Right forelimb (tissue), 1 donor: ENCODE measurements at places on chromosomes 2 and 18.

DNA sequence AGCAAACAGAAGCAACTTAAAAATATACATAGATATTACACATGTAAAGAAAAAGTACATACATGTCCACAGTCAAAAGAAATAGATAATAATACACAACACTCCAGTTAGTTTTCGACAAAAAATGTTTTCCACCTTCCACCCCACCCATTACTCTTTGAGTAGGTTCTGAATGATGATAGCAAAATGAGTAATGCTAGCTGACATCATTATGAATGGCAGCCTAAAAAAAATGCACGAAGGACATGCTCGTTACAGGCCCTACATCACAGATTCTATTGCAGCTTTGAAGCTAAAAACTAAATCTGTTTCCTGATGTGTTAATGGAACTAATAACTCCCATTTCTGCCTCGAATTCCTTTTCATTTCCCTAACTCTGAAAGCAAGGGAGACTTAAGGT is 578.7 kb upstream of the NETO1 start:
- DNase-seq: no peak

- DNase-seq: no peak
These were observed 76.5 kb downstream of the STRN start for GRCh38 chr2:36889795-36890194.

DNA sequence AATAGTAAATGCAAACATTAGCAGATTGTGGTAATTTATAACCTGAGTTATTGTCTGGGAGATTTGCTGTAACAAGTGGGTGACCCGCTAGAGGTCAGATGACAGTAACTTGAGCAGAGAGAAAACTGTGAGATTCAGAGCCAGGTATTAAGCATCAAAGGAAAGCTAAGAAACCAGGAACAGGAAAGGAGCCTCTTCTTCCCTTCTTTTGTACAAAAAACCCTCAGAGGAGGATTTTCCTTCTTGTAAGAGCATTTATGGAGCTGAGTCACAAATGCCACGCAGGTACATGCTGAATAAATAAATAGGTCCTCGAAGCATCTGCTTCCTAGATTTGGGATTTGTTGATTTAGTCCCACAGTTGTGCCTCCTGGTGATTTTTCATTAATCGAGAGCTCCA is 146.5 kb downstream of the SH3BP4 start:
- DNase-seq: no peak

DNA sequence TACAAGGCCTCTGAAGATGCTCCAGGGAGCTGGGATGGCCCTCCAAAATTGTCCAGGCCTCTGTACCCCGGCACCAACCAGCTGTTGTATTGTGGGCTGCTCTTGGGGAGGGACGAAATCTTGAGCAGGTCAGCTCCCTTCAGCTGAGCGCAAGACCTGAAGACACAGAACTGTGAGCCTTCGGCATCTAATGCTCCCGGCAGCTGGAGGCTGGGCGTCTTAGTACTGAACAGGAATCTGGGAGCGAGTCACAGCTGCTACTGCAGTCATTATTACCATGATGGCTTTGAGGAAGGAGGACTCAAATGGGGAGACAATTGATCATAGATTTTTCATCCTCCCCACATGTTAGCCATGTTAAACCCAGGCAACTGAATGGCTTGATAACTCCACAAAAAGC is 83.0 kb upstream of the LTBP1 start:
- no peak for DNase-seq

GRCh38 chr2:61436092-61436491 is 34.8 kb downstream of the USP34 start:
- DNase-seq: no peak

DNA sequence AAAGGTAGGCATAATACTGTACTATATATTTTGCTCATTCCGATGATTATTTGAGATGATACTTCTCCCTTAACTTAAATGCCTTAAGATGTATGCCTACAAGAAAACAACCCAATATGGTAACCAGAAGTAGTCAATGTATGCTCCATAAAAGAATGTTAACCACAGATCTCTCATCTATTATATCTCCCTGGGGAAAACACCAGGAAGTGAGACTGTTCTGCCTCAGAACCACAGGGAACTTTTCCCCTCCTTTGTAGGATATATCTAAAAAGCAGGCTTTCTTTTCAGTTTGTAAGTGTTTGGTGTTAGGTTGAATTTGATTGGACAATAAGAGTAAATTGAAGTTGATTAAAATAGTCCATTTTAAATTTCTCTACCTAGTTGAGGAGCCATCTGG is 1160.5 kb upstream of the NXPH2 start:
- DNase-seq: no peak

DNA sequence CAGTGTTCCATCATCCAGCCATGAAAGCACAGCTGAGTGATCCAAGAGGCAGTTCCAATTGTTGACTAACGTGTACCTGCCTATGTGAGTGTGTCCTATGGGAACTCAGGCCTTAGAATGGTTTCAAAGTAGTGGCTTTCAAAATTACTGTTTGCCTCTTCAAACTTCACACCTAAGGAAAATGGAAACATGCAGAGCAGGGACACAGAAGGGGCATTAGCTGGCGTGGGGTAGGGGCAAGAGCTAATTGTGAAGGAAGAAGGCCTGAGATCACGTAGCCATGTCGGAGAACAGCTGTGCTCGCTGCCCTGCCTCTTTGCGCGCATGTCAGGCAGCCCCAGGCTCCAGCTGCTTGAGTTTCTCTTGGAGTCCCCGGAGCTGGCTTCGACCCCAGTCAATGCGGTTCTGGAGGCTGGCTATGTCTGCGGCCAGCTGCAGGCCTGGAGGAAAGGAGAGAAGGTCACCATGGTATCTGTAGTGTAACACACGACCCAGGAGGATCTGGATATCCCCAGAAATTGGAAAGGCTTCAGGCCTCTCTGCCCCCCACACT is 3.8 kb upstream of the IMP4 start:
- DNase-seq: no peak

DNA sequence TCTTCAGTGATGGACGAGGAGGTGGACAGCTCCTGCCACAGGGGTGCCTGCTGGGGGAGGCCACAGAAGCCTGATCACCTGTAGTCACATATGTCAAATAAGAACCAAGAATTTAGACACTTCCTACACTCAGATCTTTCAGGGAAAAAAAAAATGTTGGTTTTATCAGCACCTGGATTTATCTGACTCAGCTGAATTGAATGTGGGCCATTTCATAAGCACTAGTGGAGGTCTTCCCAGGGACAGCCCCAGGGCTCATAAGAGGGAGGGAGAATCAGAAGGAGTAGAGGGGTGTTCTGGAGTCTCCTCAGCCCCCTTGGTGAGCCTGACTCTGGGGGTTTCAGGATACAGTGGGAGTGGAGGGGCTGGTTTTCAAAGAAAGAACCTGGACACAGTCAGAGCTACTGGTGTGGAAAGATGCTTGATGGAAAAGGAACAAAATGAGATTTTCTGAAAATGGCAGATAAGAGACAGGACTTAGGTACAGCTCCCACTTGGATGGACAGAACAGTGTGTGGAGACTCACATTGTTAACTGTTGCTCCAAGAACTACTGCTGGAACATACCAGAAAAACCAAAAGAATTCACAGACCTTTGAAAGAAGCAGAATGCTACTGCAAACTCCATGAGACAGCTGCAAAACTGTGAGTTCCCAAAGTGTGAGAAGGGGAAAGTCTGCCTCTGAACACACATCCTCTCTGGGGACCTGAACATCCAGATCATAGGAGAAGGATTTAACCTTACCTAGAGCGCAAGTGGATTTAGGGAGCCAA is 45.4 kb downstream of the LCT start:
- no peak for DNase-seq

GRCh38 chr18:5389356-5389755 is 93.8 kb upstream of the ZBTB14 start:
- no peak for DNase-seq

- DNase-seq: no peak
These were observed 379.4 kb downstream of the CDH2 start for GRCh38 chr18:27797484-27797883.

DNA sequence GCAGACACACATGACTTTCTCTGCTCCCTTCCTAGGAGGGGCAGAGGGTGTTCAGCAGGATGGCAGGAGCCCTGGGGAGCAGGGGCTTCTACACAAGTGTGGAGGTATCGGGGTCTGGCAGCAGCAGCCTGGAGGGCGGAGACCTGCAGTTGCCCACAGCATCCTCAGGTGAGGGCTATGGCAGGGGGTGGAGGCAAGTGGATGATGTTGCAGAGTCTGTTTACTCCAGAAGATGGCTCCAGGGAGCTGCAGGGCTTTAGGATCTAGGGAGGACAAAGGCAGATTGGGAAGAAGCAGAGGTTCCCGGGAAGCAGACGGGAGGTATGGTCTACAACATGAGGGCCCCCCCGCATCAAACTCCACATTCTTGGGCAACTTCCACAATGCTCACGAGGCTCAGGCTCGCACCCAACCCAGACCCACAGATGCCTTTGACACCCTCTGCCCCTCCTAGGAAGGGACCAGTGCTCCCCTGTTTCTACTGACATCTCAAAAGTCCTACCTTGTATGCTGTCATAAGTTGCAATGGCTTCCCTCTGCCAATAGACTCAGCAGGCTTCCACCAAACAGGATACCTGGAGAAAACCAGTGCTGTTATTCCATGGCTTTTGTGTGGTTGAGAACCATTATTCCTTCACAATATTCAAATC is 12.0 kb upstream of the ATP6V1C2 start:
- DNase-seq: no peak

DNA sequence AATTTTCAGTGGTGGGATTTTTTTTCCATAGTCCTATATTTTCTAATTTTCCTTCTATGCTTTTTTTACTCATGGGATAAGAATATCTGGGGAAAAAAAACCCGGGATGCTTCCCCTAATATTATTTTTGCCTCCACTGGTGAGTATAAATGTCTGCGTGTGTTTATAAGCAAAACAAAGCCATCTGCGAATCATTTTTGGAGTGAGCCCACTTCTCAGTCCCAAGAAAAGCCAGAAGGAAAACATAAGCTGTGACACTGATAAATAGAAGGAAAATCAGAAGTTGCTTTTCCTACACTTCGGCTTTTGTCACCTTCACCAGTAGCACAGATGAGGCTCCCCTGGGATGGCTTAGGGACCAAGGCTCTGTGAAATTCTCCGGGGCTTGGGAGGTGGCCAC is 134.7 kb upstream of the PID1 start:
- no peak for DNase-seq

DNA sequence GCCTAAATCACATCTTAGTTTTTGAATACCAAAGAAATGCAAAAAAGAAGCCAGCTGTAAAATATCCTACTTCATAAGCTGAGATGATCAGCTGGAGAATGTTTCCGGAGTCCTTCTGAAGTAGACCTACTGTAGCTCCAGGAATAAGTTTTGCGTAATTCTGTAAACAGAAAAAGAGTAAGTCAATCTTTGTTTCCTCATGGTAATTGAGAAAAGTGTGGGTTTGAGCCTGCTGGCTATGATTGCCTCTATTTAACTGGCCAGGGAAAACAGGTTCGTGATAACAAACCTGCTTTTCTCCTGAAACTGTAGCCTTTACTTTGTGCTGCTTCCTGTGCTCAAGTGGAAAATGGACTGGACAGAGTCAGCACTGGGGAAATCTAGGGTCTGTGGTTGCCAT is 58.2 kb downstream of the ITGB6 start:
- DNase-seq: no peak

DNA sequence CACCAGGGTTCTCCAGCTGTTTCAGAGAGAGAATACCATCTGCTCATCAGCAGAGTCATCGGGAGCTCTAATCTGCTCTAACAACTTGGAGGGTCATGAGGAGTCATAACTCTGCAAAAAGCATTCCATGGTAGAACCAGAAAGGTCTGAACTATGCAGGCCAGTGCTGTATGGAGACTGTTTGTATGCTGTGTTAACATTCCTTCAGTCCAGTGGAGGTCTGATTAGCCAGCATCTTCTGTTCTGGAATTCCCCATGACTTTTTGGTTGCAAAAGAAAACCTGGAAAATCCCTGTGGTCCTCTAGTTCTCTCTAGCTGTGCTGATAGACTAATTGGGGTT is 9.4 kb upstream of the ITGB6 start:
- no peak for DNase-seq

- DNase-seq: no peak
These were observed 8.0 kb downstream of the GPR39 start for GRCh38 chr2:132424526-132425121.

- no peak for DNase-seq
These were observed 107.2 kb downstream of the GALNT1 start for GRCh38 chr18:35688757-35689156.

DNA sequence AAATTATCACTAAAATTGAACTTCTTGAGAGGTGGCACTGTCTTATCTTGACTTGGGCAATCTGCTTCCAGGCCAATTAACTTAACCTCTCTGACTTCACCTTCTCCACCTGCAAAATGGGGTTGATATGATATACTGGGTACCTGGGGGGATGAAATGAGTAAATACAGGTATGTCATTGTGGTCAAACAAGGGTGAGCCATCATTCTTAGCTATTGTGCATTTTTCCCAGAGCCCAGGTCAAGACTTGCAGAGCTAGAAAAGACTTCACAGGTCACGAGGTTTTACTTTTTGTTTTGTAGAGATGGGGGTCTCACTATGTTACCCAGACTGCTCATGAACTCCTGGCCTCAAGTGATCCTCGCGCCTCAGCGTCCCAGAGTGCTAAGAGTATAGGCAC is 145.0 kb downstream of the PRKCE start:
- no peak for DNase-seq

- DNase-seq: no peak
These were observed 347.3 kb downstream of the CMPK2 start for GRCh38 chr2:6518361-6518760.

DNA sequence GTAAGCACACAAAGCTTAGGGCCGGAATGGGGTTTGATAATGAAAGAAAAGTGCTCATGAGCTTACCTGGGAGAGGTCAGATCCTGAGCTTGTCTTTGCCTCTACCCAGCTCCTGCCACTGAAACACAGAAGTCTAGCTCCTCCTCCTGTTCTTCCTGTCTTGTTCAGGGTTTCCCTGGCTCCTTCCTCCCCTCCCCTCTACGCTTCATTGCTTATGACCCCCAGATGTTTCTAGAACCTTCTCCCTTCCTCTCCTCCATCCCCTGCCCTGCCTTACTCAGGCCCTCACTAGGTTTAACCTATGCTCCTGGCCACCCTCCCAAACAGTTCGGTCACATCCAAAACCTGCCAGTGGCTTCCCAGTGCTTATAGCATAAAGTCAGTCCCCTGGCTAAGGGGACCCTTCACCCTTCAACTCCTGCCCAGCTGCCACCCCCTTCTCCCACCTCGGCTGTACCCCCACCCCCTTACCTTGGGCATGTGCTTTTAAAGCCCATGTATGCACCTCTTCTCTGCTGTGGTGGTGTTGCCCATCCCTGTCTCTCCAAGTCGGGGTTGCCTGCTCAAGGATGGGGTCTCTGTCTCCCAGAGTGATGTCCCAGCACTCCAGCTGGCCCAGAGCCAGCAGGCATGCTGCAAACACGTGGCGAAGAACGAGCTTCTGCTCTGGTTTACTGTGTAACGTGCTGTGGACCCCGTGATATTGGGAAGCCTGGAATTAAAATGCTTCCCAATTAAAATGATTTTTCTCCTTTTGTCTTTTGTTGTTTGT is 233.6 kb downstream of the TPGS2 start:
- DNase-seq: no peak

- DNase-seq: no peak
These were observed 38.5 kb downstream of the NPHP1 start for GRCh38 chr2:110166266-110166665.

DNA sequence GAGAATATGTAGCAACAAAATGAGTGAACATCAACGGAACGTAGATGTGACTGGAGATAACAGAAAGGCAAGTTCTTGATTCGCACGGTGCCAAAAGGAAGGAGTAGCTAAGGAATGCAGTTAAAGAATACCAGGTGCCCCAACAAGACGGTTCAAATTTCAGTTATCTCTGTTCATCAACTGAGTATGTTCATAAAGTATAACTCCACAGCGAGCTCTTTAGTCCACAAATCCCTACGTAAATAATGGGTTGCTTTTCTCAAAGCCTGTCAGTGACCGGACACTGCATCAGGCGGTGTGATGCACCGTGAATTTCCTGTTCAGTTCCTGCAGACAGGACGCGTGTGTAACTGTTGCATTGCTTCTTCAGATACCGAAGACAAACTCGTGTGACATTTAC is 91.8 kb downstream of the NOL10 start:
- no peak for DNase-seq
